Psoas muscle (tissue), 8 donors: ENCODE measurements at places on chromosomes 3 and 15. TPM values are rescaled to one million over a fixed set of nuclear protein-coding genes. Genes with fewer than 3 reads are reported as not detected.

- H3K4me1 ChIP-seq, result no peaks in the 10 kb centered on the region
- H3K27me3 ChIP-seq, result no peaks in the 10 kb centered on the region
- H3K27ac ChIP-seq, result no peak overlapping the region
- H3K36me3 ChIP-seq, result no peaks in the 10 kb centered on the region
Observed at GRCh38 chr15:26891448-26892181, 24.8 kb downstream of the GABRA5 start.

DNA sequence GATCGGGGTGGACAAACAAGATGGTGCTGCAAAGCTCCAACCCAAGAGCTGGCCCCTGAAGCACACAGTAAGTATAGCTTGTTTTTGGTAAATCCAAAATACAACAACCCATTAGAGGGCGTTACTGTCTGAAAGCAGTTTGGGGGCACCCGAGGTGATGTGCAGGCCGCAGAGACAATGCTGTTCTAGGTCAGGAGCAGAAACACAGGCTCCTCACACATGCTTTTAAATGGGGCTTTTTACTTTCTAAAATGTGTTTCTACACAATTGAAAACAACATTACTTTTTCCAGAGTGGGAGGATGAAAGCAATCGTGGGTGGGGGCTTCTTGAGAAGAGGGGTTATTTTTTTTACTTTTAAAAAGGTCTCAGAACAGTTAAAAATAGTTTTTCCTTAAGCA is 1029.3 kb upstream of the CFAP20DC start:
- no peak overlapping the region for H3K27ac ChIP-seq
- no peaks in the 10 kb centered on the region for H3K27me3 ChIP-seq

The CHRNA7 gene
- 0.95 TPM for total RNA-seq

The MLF1 gene
- 37.4 TPM for total RNA-seq

- H3K27me3 ChIP-seq, result no peaks in the 10 kb centered on the region
- H3K4me3 ChIP-seq, result no peak overlapping the region
- H3K36me3 ChIP-seq, result no peaks in the 10 kb centered on the region
Observed at GRCh38 chr15:50064673-50065072, 54.4 kb downstream of the ATP8B4 start.

DNA sequence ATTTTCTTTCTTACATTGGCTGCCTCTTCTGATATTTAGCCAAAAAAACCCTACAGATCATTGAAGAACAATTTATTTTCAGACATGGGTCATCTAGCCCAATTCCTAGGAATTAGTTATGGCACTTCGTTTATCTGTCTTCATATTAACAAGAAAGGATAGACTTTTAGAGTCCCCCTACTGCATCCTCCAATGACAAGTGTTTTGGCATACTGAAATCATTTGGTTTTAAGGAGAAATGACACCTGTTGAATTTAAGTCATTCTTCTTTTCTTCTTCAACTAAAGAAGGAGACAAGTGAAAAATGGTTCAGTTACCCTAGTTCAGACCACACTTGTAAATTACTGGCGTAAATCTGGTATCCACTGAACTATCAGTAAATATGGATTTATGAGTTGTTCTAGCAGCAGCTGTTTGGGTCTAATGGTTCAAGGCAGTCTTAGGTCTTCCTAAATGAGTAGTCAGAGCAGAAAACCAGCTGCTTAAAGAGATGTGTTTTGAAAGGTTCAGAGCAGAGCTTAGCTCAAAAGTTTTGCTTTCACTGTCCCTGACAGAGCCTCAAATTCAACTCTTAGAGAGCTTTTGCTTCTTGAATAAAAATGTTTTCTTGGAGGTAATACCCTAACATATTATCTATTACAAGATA is 5.6 kb downstream of the VGLL3 start:
- no peaks in the 10 kb centered on the region for H3K27me3 ChIP-seq
- no peaks in the 10 kb centered on the region for H3K36me3 ChIP-seq
- H3K27ac ChIP-seq, result peak overlapping the region; percentile 17
- H3K4me3 ChIP-seq, result peak overlapping the region; percentile 71

GRCh38 chr3:177333533-177334520 is 136.5 kb upstream of the TBL1XR1 start:
- H3K4me3 ChIP-seq, result no peak overlapping the region
- peaks cover 51% of the 10 kb centered on the region for H3K4me1 ChIP-seq
- peak; percentile 30 for DNase-seq
